Stimulated activated CD4-positive, alpha-beta T cell treated with anti-CD3 and anti-CD28 coated beads, Interleukin-4, amount 100 ng/mL, for 4 hours (primary cell): ENCODE measurements at places on chromosomes 6 and 20.

- DNase-seq = peak; percentile 31
These were observed 544 bp downstream of the SMIM29 start for GRCh38 chr6:34248198-34248726.

DNA sequence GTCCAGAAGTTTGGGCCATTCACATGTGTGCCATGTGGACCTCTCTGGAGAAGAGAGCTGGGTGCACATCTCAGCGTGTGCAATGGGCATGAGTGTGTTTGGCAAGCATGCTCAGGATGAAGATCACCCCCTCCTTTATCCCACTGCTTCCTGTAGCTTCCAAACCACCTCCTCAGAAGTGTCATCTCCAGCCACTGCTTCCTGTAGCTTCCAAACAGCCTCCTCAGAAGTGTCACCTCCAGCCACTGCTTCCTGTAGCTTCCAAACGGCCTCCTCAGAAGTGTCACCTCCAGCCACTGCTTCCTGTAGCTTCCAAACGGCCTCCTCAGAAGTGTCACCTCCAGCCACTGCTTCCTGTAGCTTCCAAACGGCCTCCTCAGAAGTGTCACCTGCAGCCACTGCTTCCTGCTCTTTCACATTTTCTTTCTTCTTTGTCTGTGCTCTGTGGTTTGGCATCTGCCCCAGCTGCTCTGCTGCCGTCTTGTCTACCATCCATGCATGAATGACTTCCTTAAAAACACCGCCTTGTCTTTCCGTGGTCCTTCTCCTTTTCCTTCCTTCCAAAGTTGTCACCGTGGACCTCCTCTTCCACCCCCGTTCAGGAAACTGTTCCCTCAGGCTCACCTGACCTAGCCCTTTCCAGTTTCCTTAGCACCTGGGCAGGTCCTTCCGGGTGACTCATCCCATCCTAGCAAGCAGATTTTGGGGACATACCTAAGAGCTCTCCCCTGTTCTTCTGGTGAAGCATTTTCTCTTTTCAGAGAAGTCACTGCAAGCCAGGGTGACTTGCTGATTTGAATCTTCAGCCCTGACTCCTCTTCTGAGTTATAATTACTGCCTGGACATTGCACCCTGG lies 43.5 kb upstream of the TIAM2 start:
- no peak for DNase-seq

DNA sequence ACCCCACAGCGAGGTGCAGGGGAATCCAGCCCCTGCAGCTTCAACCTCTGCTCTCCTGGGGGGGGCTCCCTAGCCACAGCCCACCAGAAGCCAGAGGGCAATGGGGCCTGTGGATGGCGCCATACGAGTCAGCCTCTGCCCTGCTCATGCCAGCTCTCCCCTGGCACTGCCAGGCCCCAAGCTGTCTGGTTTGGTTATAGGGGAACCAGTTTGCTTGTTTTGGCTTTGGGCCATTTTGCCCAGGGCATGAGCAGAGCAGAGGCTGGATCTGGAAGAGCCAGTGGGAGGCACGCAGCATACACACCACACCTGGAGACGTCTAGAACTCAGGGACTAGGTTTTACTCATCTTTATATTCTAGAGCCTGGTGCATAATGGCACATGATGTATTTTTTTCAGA lies 66.7 kb upstream of the SLC22A16 start:
- no peak for DNase-seq

GRCh38 chr6:6683969-6684833 lies 95.7 kb downstream of the LY86 start:
- DNase-seq = no peak

- no peak for DNase-seq
These were observed 11.9 kb upstream of the CNR1 start for GRCh38 chr6:88177961-88178464.

DNA sequence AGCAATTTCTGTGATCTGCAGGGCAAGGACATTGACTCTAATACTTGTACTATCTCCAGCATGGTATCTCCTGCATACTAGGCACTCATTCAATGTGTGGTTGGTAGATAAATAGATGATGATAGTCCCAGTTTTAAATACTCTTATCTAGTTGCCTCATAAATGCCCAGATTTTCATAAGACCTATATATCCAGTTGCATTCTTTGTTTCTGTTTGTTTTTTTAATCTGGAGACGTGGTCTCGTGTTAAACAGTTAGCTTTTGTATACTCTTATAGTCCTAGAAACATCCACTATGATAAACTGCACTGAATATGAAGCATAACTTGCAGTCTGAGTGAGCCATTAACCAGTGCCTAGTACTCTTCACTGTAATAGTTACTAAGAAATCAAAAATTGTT lies 35.5 kb upstream of the SUMO4 start:
- DNase-seq = no peak

GRCh38 chr6:109471105-109471810 lies 11.8 kb downstream of the ZBTB24 start:
- no peak for DNase-seq
